ENCODE measurements at places on chromosomes 4 and X. TPM values are rescaled to one million over a fixed set of nuclear protein-coding genes. Genes with fewer than 3 reads are reported as not detected.

- no peak for DNase-seq
Observed at GRCh38 chrX:55794405-55794804, 76.9 kb downstream of the RRAGB start.

MAGEB17 gene
- not detected for total RNA-seq

GRCh38 chr4:185344743-185345538 is 50.8 kb downstream of the LRP2BP start:
- DNase-seq = no peak

GIMD1 gene
- total RNA-seq = not detected

CENPI gene
- 2.6 TPM for total RNA-seq

- no peak for DNase-seq
Observed at GRCh38 chr4:112546476-112546875, 30.5 kb upstream of the NEUROG2 start.

EDA2R gene
- 0.15 TPM for total RNA-seq

DNA sequence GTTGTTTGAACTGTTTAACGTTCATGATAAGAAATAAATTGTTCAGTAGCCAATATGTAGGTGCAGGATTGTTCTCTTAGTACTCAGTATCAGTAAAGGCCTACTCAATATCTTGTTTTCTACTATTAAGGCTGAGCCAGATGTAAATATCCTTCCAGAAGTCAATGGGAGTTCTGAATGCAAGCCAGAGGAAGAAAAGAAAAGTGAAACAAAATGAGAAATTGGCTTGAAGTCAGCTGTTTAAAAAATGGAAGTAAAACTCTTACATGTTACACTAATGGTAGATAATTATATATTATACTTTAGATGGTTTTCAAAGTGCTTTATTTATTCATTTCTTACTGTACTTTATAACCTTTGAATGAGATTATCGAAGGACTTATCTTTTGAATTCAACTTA is 1417.9 kb downstream of the ADGRL3 start:
- no peak for DNase-seq

INTS6L gene
- total RNA-seq = 23.3 TPM

DNA sequence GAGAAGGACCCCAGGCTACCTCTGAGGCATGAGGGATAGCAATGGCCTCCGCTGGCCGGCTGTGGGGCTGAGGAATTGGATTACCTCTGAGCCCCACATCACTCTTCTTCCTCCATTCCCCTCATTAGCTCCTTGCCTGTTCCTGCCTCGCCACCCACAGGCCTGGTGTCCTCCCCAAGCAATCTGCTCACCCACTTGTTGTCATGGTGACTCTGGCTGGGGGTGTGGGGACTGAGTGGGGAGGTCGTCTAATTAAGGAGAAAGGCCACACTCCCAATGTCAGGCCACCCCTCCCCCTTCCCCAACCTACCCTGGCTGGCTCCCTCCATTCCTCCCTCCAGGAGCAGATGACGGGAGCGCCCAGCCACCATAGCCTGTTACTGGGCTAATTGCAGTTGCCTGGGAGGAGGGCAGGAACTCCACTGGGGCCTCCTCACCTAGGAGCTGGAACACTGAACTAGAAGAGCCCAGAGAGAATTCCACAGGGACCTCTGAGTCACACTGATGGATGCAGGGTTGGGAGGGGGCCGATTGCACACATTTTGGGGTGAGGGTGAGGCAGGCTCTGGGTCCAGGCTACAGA is 20.7 kb downstream of the NALF2 start:
- no peak for DNase-seq

- no peak for DNase-seq
Observed at GRCh38 chrX:101539116-101539515, 11.2 kb upstream of the ARMCX1 start.

- no peak for DNase-seq
Observed at GRCh38 chr4:92864096-92864495, 560.3 kb downstream of the GRID2 start.

DNA sequence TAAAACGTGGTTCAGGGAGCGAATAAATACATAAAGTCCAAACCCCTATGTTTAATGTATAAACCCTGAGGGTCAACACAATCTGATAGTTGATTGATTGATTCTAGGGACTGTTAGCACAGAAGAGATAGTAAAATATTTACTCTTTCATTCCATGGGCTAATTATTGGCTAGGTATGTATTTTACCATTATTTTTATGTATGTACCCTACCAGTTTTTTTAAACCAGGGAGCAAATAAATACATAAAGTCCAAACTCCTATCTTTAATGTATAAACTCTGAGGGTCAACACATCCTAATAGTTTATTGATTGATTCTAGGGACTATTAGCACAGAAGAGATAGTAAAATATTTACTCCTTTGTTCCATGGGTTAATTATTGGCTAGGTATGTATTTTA is 40.0 kb downstream of the ZFX start:
- no peak for DNase-seq

- DNase-seq = no peak
Observed at GRCh38 chr4:83852085-83852451, 316.2 kb downstream of the GPAT3 start.

UGT2A1 gene
- not detected for total RNA-seq

DNA sequence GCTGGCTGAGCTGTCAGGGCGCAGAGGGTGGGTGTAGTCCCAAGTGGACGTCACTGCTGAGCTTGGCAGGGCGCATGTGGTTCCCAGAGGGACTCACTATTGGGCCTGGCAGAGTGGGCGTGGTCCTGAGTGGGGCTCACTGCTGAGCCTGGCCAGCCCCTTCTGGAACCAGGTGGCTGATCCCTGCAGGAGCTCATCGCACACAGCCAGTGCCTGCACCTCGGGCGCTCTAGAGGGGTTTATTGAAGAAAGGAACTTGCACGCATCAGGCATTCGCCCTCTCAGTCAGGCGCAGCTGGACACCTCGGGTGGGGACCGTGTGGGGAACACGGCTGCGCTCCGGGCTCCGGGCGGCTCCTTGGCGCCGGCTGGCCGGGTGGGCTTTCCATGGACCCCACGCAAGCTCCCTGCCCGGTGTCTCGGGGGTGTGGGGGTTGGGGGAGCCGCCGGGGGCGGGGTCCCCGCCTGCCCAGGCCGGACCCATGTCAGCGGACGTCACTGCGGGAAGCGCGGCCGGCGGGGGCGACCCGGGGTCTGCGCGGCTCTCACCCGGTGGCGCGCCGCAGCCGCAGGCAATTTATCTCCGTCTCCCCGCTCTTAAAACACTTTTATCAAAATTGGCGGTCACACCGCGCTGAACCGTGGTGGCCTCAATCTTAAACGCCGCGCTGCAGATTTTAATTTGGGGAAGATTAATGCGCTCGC is 65.4 kb upstream of the NKX1-1 start:
- DNase-seq = peak; percentile 11

GRCh38 chr4:185874516-185875230 is 62.7 kb upstream of the SORBS2 start:
- DNase-seq = no peak

- no peak for DNase-seq
Observed at GRCh38 chr4:15148691-15149090, 146.4 kb downstream of the CPEB2 start.

DNA sequence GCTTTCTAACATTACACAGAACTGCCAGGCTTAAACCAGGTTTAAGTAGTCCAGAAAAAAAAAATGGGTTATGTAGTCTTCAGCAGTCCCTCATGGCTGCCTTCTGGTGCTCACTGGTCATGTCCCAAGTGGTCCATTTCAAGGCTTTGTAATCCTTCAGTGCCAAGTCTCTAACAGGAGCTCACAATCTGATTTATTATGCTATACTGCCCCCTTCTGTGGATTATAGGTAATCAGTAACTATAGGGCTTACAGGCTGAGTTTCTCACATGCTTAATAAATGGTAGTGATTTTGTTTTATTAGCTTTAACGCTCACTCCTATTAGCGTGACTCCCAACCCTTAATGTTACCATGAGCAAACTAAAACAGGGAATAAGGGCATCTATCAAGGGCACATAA is 92.5 kb upstream of the EDA2R start:
- DNase-seq = no peak

GNL3L gene
- total RNA-seq = 70.5 TPM

DNA sequence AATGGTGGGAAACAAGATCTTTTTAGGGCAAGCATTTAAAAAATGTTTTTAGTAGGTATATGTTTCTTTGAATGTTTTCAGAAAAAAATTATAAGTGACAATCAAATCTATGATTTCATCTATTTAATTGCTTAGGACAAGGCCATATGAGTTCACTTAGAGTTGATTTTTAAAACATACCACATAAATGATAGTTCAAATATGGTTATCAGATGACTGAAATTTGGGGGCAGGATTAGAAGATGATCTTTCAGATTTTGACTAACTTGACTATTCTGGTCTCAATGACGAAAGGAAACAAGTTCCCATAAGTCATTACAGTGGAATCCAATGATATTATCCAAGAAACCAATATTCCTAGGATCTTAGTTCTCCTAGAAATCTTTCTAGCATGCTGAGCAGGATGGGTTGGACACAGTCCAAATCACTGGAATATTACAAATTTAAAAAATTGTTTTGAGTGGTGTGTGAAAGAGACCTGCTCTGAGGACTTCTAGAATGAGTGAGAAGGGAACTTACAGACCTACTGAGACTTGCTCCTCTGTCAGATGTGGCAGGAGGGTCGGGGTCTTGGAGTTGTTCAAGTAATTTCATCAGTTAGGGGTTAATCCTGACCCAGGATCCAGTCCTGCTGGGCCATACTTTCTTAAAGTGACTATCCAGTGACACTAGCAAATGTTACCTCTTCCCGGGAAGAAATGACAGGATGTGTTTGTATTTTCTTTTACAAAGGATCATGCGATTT is 20.0 kb downstream of the RHOH start:
- DNase-seq = no peak

GRCh38 chr4:15934259-15934658 is 4.3 kb downstream of the FGFBP1 start:
- DNase-seq = no peak

- DNase-seq = no peak
Observed at GRCh38 chr4:53346920-53347852, 18.7 kb downstream of the SCFD2 start.

GRCh38 chr4:83732114-83732635 is 196.3 kb downstream of the GPAT3 start:
- DNase-seq = no peak

GRCh38 chr4:89099034-89099433 is 12.3 kb upstream of the TIGD2 start:
- no peak for DNase-seq

DNA sequence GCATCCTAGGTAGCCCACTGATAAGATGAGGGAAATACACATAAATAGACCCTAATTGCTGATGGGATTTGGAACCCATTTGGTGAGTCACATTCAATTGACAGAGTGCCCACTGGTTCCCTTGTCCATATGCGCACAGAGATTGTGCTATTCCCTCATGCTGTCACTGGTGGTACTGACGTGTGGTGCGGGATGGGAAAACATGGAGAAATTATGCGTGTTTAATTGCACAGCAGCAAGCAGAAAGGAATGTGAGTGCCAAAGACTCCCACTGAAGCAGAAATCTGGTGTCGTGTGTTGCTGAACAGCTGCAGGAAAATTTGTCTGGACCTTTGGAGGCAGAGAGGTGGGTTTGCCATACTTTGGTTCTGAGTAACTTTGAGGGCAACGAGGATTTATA is 92.2 kb downstream of the NHSL2 start:
- no peak for DNase-seq

ARHGAP6 gene
- total RNA-seq = 0.37 TPM

- DNase-seq = no peak
Observed at GRCh38 chr4:31788676-31789075, 1068.5 kb downstream of the PCDH7 start.

DNA sequence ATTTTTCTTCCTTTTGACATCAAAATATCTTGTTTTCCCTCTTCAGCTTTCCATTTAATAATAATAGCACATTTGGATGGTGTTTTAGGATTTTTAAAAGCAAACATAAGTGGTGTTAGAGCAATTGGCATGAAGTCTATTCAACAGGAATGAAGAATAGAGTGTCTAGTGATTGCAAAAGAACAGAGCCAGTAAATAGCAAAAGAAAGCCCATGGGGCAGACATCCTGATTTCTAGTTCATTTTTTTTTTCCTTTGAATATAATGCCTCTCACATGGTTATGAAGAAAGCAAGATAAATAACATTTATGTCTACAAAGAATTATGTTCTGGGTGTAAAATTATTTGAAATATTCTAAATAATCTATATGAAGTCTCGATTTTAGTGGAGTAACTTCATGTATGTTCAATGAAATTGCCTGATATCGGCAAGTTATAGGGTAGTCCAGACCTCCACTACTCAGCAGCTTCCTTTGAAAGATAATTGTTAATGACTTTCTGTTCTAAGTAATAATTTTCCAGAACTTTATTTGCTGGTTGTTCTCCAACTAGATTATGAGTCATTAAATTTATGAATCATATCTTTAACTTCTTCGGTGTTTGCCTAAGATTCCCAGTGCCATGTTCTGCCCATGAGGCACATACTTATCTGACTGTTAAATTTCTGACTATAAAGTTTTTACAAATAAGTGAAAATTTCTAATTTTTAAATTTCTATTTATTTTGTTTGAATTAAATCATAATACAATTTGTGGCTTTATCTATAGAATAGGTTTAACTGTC is 587.9 kb downstream of the TLL1 start:
- DNase-seq = no peak

DNA sequence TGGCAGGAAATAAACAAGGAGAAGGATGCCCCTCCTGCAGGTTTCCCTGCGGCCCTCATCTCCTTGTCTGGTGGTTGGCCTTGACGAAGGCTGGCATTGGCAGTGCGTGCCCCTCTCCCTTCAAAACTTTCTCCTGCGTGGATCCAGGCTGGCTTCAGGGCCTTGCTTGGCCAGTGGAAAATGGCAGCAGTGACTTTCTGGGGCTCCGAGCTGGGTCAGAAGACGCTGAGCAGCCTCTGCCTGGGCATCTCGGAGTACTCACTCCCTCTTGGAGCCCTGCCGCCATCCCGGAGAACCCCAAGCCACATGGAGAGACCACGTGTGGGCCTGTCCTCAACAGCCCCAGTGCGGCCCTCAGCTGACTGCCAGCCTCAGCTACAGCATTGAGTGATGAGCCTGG is 39.5 kb downstream of the ADRA2C start:
- no peak for DNase-seq

- DNase-seq = no peak
Observed at GRCh38 chr4:188372829-188373228, 233.6 kb downstream of the TRIML1 start.

- DNase-seq = no peak
Observed at GRCh38 chr4:71609651-71610050, 174.2 kb downstream of the GC start.

- DNase-seq = no peak
Observed at GRCh38 chrX:48030237-48030636, 23.4 kb downstream of the SPACA5 start.

DNA sequence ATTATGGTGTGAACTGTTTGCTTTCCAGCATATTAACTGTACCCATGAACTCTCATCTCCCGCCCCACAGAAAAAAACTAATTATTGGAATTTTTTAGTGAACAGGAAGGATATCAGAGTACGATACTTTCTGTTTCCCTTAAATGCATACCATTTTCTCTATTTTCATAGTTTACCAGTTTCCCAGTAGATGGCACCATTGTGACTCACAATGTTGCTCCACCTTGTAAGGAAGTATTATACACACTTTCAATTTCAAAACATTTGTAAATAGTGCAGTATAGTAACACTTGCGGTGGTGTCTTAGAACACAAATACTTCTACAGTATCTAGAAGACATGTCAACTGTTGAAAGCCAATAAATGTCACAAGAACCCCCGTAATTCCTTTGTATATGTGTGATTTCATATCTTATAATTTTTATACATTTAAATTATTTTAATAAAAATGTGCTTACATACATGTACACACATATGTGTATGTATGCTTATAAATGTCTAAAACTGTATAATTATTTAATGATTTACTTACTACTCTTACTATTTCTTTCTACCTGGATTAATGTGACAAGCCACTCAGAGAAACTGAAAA is 167.3 kb downstream of the SLIT2 start:
- DNase-seq = no peak

BEND2 gene
- total RNA-seq = not detected

SLC49A3 gene
- 2.3 TPM for total RNA-seq

- DNase-seq = no peak
Observed at GRCh38 chr4:138702190-138702824, 313.3 kb upstream of the NOCT start.
